ENCODE measurements at places on chromosomes 3 and 15.
A peak's percentile ranks its signal among the peaks of the same experiment; 100 is the strongest.

GRCh38 chr3:140630366-140630765, 47.5 kb upstream of the TRIM42 start:
- DNase-seq: no peak

DNA sequence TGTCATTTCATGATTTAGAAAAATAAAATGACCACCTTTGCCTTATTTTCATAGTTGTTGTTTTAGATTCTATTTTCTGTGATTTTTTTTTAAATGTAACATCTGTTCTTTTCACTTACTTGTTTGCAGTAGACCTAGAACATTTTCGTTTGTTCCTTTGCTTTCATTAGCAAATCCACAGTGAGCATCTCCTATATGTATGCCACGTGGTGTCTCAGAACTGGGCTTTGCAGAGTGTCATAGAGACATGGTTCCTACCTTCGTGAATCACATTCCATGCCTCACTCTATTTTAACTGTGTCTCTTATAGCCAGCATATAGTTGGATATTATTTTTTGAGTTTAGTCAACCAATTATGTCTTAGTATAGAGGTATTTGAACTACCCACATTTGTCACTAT, 118.2 kb downstream of the KLF13 start:
- no peak for DNase-seq

- DNase-seq: no peak
These were observed 22.3 kb upstream of the BMF start for GRCh38 chr15:40130799-40131502.

DNA sequence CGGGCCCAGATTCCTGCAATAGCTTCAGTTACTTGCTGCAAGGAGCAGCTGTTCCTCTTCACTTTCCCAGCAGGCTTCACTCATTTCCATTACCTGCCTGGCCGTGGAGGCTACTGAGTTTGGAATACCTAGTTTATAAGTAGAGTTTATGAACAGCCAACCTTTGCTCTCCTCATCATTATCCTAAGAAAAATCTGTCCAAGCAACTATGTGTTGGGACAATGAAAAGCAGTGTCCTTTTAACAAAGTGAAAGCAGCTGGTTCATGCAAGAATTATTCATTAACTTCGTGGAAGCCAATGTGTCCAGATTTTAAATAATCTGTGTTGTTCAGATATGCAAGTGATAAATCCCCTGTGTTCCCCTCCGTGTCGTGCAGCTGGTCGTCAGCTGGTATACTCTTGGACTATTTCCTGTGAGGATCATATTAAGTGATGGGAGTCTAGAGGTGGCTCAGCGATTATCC, 39.3 kb upstream of the SSR3 start:
- no peak for DNase-seq

GRCh38 chr3:134464689-134465365, 21.0 kb downstream of the ANAPC13 start:
- no peak for DNase-seq

DNA sequence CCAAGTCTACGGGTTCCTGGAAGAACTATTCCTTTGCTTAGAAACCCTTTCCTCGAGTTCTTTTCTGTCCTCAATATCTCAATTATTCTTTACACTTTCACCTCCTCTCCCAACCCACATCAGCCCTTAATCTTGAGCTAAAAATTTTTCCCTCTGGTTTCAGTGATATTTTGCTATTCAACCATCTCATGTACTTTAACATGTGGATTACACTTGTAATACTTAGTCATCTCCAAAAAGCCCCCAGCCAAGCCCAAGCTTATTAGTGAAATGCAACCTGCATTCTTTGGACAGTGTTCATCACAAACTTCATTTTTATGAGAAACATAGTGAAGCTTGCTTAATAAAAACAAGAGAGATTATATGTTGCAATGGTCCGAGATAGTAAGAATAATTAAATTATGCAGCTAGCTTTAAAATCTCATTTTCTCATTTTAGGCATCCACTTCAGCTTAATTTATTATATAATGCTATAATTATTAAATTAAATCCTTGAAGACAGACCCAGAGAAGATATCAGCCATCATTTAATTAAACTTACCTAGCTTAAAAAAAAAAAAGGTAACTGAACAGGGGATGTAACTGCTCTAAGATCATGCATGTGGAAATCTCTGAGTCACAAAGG, 534.5 kb upstream of the TBL1XR1 start:
- no peak for DNase-seq

DNA sequence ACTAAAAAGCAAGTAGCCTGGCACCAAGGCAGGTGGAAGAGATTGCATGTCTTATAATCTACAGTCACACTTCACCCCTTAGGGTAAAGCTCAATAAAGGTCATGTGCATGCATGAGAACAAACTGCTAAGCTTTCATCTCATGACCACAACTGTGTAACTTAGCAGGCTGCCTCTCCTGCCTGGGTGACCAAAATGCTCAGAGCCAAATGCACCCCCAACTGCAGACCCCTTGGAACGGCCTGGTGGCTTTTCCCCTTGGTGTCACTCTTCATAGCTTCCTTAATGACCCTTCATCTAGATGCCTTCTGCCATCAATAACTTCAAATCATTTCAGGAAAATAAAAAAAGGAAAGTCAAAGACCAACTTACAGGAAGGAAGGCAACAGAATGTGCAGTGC, 88.1 kb downstream of the ADAMTS17 start:
- DNase-seq: peak; percentile 8

GRCh38 chr3:37053337-37053736, 60.0 kb downstream of the MLH1 start:
- DNase-seq: no peak

- DNase-seq: no peak
These were observed 69.5 kb downstream of the KCNAB1 start for GRCh38 chr3:156189927-156190326.

GRCh38 chr15:83698294-83698693, 44.4 kb downstream of the ADAMTSL3 start:
- DNase-seq: no peak

- no peak for DNase-seq
These were observed 8.6 kb downstream of the SLC6A1 start for GRCh38 chr3:11001020-11001657.

DNA sequence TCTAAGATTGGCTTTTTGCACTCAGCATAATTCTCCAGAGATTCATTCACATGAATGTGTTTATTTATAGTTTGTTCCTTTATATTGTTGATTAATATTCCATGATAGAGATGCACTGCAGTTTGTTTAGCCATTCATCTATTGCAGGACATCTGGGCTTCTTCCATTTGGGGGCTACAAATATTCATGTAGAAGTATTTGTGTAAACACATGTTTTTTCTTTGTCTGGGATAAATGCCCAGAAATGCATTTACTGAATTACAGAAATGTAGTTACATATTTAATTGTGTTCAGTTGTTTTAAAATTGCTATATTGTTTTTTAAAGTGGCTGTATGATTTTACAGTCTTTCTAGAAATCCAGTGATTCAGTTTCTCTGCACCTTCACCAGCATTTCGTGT, 635.0 kb downstream of the ZIC1 start:
- no peak for DNase-seq

- no peak for DNase-seq
These were observed 3.6 kb upstream of the SOX14 start for GRCh38 chr3:137760341-137761098.

DNA sequence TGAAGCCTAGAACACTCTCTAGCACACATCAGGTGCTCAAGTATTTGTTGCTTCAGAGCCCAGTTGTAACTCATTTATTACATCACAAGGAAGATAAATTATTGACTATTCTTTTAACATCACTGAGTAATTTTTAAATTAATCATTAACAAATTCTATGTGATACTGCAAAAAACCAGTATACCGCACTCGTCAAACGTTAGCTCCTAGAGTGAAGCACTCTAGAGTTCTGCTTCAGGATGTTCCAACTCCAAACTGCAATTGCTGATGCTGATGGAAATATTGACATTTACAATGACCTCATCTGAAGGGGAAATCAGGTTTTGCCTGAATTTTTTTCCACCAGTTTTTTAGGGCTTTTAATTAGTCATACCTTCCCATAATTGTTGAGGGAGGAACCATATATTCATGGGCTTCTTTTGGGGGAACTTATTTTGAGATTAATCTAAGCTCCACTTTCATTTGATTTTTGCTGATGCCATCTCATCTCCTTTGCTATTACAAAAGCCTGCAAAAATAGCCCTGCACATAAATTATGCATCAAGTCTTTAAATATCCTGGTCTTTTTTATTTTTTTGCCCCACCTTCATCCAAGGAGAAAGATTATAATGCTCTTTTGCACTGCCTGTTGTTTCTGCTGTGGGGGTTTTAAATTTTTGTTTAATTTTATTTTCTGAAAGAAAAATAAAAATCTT, 123.0 kb upstream of the STAC start:
- no peak for DNase-seq

DNA sequence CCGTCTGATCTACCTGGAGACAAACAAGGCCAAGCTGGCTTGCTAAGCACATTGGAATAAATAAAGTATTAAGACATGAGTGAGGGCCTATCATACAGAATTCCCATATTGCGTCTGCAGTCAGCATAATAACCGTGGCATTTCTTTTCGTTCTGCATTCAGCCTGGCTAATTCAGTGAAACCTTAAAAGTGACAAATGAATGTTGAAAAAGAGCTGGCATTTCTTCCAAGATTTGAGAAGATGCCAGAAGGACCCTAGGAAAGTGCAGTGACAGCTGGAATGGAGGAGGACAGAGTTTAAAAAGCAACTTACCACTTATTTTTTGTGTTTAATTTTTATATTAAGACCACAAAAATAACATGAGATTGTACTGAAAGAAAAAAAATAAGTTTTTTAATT, 67.1 kb downstream of the SUCLG2 start:
- DNase-seq: no peak

DNA sequence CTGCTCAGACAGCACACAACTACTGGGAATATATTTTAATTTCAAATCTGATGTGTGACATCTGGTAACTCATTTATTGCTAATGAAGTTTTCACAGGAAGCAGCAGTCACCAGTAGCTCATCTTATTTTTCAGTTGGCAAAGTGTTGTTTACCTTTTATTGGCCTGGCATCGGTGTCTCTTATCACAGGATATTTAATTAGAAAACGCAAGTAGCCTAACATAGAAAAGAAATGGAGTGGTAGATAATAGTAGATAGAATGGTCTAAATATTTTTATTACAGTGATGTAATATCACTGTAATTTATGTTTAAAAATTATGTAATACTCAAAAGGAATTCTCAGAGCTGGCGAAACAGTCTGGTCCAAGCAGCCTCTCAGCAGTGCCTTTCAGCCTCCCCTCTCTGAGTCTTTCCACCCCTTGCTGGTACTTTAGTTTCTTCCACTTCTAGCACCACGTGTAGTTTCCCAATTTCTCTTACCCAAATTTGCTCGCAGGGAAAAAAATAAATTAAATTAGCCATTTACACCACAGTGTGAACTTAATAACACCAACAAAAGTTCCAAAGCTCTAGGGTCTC, 31.9 kb downstream of the AGTR1 start:
- no peak for DNase-seq

GRCh38 chr15:63277038-63277892, at the start of gene APH1B:
TSS of gene APH1B (plus strand) at chr15:63277605. CDS start at chr15:63277624, 19 bp downstream.
- DNase-seq: peak; percentile 80

DNA sequence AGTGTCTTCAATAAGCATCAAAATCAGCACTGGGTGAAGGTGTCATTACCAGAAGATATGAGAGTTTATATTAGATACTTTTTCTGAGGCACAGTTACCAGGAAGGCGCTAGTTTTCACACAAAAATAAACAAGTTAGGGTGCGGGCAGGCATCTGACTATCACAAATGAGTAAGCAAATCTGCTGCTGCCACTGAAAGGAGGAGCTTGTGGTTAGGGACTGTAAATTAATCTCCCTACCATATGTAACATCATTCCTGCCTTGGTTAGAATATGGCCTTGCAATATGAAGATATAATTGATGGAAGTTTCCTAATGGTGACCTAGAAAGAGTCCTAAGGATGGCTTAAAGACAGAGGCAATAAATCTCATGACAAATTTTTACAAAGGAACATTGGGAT, 19.5 kb upstream of the EID1 start:
- DNase-seq: no peak

- no peak for DNase-seq
These were observed 598.1 kb upstream of the GOLIM4 start for GRCh38 chr3:168693870-168694269.

DNA sequence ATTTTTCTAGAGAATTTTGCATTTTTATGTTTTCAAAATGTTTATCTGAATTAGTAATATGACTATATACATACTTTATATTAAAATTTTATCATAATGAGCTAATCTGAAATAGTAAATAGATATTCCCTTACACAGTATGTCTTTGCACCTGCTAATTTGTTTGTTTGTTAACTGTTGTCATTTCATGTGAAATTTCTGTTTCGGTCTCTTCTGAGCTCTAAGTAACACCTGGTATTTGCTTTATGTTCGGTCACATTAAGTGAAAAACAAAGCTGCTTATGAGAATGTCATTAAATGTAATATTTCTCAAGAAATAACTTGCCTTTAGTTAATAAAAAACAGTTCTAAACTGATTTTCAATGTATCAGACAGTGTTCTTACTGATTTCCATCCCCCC, 61.1 kb downstream of the FNDC3B start:
- peak; percentile 84 for DNase-seq

GRCh38 chr3:197001106-197001971, 28.3 kb downstream of the MELTF start:
- no peak for DNase-seq

DNA sequence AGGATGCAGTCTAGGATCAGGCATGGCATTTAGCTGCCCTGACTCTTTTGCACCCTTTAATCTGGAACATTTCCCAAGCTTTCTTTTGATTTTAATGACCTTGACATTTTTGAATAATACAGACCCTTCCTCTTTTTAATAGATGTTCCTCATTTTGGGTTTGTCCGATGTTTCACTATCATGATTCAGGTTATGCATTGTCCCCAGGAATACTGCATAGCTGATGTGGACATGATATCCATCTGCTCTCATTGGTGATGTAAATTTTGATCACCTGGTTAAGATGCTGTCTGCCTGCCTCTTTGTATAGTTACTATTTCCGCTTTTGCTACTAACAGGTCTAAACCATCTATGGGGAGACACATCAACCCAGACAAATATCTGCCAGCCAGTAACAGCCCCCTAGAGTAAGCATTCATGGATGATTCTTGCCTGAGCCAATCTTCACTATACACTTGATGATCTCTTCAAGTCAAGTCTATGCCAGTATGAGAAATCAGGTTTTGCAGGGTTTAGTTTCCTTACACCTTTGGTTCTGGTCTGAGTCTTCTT, 50.6 kb upstream of the ULK4 start:
- peak; percentile 89 for DNase-seq

- DNase-seq: no peak
These were observed 69.4 kb upstream of the ALDH1A3 start for GRCh38 chr15:100810229-100810628.

DNA sequence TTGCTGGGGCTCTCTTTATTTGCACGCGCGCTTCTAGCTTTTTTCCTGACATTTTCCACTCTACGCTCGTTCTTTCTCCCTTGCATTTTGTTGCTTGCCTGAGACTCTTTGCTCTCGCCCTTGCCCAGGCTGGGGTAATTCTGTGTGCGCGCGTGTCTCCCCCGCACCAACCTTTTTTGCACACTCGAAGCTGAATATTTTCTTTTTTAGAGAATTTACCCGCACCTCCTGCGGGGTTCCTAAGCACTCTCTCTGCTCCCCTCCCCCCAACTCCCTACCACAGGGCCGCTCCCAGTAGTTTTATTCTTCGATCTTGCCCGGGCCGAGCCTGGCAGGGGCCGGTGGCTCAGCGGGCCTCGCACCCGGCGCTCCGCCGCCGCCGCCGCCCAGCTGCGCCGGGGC, 732 bp downstream of the FAM43A start:
- DNase-seq: peak; percentile 52

- peak; percentile 60 for DNase-seq
These were observed 518.4 kb downstream of the FOXP1 start for GRCh38 chr3:71064956-71065763.
